Upper lobe of right lung (tissue), 1 donor: ENCODE measurements at places on chromosomes 7 and 10. TPM values are rescaled to one million over a fixed set of nuclear protein-coding genes. Genes with fewer than 3 reads are reported as not detected.
A peak's percentile ranks its signal among the peaks of the same experiment; 100 is the strongest.

DNA sequence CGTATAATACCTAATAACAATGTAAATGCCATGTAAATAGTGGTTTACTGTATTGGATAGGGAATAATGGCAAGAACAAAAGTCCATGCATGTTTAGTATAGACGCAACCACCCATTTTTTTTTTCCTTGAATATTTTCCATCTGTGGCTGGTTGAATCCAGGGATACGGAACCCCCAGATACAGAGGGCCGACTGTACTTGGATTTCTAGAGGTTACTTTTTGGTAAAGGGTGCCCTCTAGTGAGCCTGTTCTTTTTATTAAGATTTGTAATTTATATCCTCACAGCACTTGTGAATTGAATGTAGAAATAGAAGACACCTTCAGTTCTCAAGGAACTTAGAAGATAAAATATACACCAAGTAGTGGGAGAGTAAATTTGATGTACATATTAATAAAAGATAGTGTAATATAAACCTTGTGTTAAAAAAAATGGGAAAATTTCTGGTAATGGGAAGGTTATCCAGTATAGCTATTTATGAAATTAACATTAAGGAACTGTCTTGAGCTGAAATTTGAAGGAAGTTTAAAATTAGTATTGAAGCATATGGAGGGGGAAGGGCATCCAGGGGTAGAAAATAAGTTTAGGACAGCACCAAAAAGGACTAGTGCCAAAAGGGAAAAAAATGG is 32.0 kb downstream of the EXOC6 start:
- no peak for DNase-seq

GRCh38 chr7:46583656-46584055 is 662.6 kb upstream of the IGFBP3 start:
- DNase-seq: no peak

Gene FZD8
- 20.4 TPM for total RNA-seq

Gene LRGUK
- total RNA-seq: 0.49 TPM

DNA sequence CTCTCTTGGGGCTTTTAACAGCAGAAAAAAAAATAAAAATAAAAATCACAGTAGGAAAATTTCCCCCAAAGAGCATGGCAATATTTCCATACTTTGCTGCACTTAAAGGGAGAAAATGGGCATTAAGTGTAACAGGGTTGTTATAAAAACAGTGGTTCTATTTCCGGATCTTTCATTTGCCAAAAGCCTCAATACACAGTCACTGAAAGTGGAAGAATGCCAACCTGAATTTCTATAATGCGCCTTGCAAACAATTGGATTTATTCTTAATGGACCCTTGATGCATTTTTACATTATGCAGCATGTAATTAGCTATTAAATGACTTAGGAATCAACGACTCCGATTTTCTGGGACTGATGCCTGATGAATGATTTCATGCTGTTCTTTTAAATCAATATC is 127.6 kb upstream of the NANOS1 start:
- DNase-seq: no peak

- no peak for DNase-seq
Observed at GRCh38 chr10:23198610-23198939, 6.5 kb downstream of the PTF1A start.

DNA sequence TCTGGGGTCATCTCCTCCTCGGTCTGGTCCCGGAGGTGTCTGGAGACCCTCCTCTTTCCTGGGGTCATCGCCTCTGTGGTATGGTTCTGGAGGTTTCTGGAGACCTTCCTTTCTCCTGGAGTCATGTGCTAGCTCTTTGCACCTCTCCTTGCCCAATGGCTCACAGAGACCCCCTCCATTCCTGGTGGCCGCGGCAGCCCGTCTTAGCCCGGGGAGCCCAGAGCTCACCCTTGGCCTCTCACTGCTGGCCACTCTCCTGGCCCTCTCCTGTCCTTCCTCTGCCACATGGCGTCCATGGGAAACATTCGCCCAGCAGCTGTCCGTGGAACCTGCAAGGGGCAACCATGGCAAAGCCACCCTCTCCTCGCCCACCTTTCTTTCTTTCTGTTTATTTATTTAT is 20.2 kb upstream of the FOXL3 start:
- no peak for DNase-seq

GRCh38 chr7:17489961-17490360 is 191.5 kb downstream of the AHR start:
- DNase-seq: no peak

DNA sequence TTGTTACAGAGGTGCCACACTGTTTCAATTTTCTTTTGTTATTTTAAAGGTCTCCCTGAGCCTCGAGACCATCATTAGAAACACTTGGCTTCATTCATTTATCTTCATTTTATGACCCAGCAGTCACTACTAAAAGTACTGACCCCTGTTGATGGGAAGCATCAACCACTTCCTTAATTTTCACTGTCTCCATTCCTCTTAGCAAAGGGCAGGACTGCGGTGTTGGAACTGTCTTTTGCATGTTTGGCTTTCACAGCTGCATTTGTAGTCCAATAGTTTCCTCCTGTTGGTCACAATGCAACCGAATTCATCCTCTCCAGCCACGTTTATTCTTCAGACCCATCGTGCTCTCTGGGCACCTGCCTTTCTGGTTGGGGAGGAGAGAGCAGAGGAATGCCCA is 46.7 kb upstream of the PDZD8 start:
- DNase-seq: no peak

DNA sequence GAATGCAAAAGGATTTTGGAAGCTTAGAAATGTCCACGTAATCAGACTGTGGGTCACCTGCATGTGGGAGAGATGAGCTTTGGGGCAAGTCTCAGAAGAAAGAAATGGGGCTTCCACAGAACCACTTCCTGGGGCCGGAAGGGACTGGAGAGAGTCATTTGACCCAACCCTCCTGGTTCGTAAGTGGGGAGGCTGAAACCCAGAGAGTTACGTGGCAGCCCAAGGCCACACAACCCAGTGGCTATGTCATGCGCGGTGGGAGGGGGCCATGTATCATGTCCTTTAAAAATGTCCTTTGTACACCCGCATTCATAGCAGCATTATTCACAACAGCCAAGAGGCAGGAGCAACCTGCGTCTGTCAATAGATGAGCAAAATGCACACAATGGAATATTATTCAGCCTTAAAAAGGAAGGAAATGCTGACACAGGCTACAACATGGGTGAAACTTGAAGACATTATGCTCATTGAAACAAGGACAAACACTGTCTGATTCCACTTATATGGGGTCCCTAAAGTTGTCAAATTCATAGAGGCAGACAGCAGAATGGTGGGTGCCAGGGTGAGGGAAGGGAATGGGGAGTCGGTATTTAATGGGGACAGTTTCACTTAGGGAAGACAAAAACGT is 15.1 kb downstream of the CAMK2B start:
- peak; percentile 51 for DNase-seq

Gene FAM185A
- 8.1 TPM for total RNA-seq

DNA sequence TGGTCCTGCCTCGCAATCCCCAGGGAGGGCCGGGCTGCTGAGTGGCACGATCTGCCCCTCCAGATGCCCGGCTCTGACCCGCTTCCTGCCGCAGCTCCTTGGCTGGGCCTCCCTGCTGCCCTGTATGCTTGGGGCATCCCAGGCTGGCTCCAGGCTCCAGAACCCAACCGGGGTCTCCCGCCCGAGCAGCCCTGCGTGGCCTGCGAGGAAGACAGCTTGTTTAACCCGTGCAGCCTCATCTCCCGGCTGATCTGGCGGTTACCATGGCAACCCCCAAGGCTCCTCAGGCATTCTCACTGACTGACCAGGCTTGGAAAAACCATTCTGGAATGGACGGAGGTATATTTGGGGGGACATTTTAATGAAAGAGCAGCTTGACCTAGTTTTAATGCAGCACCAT is 232.4 kb upstream of the MYO3A start:
- no peak for DNase-seq

DNA sequence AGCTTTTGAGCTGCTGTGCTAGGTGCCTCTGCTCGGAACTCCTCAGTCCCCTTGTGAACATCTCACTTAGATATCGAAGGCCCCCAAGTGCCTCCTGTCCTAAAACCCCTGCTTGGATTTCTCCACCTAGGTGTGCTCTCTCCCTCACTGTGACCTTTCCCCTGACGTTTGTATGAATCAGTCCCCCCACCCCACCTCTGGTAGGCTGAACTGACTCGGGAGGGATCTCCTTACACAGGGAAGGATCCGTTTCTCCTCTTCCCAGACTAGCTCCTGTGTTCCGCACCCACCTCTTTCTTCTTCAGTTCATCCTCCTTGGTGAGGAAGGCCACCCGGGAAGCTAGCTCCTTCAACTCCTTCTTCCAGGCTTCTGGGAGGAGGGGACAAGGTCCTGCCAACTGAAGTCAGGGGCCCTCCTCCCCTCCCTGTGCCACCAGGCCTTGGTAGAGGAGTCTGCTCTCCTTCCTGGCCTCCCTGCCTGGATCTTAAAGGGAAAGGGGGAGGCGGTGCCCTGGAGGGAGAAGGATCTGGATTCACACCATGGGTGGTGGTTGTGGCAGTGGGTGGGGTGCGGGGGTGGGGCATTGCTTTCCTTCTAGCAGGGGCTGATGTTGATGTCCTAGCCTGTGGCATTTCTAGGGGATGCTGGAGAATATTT is 6.8 kb downstream of the TBATA start:
- no peak for DNase-seq

Gene HPSE2
- 3.4 TPM for total RNA-seq

DNA sequence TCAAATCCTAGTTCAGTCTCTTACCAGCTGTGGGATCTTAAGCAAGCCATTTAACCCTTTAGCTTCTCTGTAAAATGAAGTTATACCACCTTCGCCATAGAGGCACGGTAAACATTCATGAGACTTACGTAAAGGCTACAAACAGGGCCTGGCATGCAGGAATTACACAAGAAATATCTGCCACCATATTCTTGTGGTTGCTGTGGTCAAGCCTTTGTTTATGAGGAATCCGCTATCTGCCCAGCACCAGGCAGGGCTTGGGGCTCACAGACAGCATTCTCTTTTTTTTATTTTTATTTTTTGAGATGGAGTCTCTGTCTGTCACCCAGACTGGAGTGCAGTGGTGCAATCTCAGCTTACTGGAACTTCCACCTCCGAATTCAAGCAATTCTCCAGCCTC is 9.9 kb downstream of the AIFM2 start:
- DNase-seq: no peak

Gene MMP21
- not detected for total RNA-seq

GRCh38 chr10:68957284-68957615 is 1.3 kb downstream of the DDX21 start:
- no peak for DNase-seq

DNA sequence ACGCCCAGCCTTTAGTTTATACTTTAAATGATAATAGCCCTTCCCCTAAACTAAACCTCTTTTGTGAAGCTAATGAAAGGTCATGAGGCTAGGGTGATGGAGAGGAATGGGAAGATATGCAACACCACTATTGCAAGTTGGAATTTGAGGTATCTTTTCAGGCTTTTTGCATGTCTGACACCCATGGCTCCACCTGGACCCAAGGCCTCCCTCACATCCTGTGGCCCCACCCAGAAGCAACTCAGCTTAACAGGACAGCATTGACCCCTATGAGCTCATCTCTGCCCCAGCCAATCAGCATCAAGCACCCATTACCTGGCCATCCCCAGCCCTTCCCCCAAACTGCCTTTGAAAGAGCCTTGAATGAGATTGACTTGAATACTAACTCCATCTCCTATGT is 674.2 kb upstream of the NRP1 start:
- DNase-seq: no peak

Gene LRRC18
- total RNA-seq: 0.96 TPM

GRCh38 chr10:34574353-34574934 is 240.7 kb downstream of the PARD3 start:
- no peak for DNase-seq

GRCh38 chr10:56109454-56109853 is 251.6 kb downstream of the ZWINT start:
- DNase-seq: no peak
